Pancreas (tissue), 10 donors: ENCODE measurements at places on chromosomes 3 and 15. TPM values are rescaled to one million over a fixed set of nuclear protein-coding genes. Genes with fewer than 3 reads are reported as not detected.

Gene GPR87
- not detected for polyA plus RNA-seq

Gene EXD1
- polyA plus RNA-seq, result not detected

Gene AGTR1
- polyA plus RNA-seq, result 2.6 TPM

Gene TMCO5A
- polyA plus RNA-seq, result not detected

Gene C3orf85
- polyA plus RNA-seq, result not detected

Gene MYZAP
- polyA plus RNA-seq, result 5.4 TPM

Gene ABCC5
- polyA plus RNA-seq, result 12.9 TPM

Gene IQCH
- polyA plus RNA-seq, result 0.49 TPM

Gene GOLGA8J
- polyA plus RNA-seq, result 0.07 TPM

Gene C3orf33
- 5.7 TPM for polyA plus RNA-seq

Gene PIF1
- 0.47 TPM for polyA plus RNA-seq

Gene TMEM87A
- polyA plus RNA-seq, result 23.2 TPM

Gene OR5K2
- not detected for polyA plus RNA-seq

Gene PPM1L
- 2.3 TPM for polyA plus RNA-seq

Gene PLAAT1
- polyA plus RNA-seq, result 0.94 TPM

Gene ATP13A5
- polyA plus RNA-seq, result 0.38 TPM

Gene SLC24A1
- 1.9 TPM for polyA plus RNA-seq

Gene SLC28A1
- polyA plus RNA-seq, result 0.02 TPM

Gene TM4SF1
- polyA plus RNA-seq, result 183 TPM

Gene CHST14
- 6.1 TPM for polyA plus RNA-seq

Gene RLBP1
- polyA plus RNA-seq, result 0.19 TPM

Gene SLC28A2
- polyA plus RNA-seq, result not detected

Gene IL17RE
- polyA plus RNA-seq, result 8.0 TPM

Gene PLSCR5
- polyA plus RNA-seq, result not detected

Gene HTR3E
- polyA plus RNA-seq, result not detected

Gene CNBP
- polyA plus RNA-seq, result 178 TPM

Gene SPESP1
- 0.61 TPM for polyA plus RNA-seq

Gene PLCB2
- 9.7 TPM for polyA plus RNA-seq

Gene CEP97
- 1.4 TPM for polyA plus RNA-seq

Gene ERC2
- 1.4 TPM for polyA plus RNA-seq

Gene LTF
- polyA plus RNA-seq, result 7.0 TPM

Gene PIGZ
- polyA plus RNA-seq, result 2.5 TPM

Gene CYP11A1
- polyA plus RNA-seq, result 0.11 TPM

Gene XPC
- polyA plus RNA-seq, result 26.7 TPM

Gene KCNH8
- 0.99 TPM for polyA plus RNA-seq

Gene CELSR3
- 6.3 TPM for polyA plus RNA-seq

Gene SLC9C1
- polyA plus RNA-seq, result 0.07 TPM

Gene WDR72
- polyA plus RNA-seq, result 1.7 TPM

Gene CYP8B1
- polyA plus RNA-seq, result not detected

Gene OXTR
- polyA plus RNA-seq, result 0.19 TPM

Gene MUSTN1
- 63.7 TPM for polyA plus RNA-seq

Gene GREM1
- polyA plus RNA-seq, result 0.42 TPM

Gene HGD
- 22.7 TPM for polyA plus RNA-seq
